Activated naive CD8-positive, alpha-beta T cell treated with anti-CD3 and anti-CD28 coated beads, Interleukin-2, amount 50 U/mL, for 24 hours (primary cell): ENCODE measurements at places on chromosomes 7 and 10.

DNA sequence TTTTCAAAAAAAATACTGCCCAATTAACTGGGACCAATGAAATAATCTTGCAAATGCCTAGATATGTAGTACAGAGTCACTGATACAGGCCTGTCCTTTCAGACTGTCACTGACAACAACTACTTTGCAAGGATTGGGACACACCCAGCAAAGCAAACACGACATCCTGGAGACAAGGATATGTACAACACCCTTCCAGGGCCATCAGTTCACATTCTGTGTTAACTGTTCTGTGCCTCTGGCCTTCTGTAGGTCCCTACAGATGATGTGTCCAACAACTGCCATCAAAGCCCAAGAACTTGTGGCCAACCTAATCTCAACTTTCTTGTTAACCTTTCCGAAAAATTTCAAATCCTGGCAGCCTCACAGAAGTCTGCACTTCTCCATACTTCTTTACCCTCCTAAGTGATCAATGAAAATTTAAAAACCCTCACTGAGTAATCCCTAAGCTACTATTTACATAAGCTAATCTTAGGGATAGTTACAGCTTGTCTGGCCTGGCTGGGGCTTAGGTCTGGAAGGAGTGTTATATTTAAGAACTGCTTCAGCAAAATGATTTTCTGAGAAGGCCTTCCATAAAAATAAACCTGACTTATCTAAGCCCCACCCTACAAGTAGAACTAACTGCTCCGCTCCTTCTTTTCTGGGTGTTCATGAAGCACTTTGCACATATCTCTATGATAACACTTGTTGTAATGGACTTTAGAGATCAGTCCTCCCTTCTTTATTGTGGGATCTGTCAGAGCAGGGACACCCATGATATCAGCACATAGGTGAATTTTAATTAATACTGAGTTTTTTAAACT is 21.0 kb downstream of the COBL start:
- no peak overlapping the region for H3K27ac ChIP-seq
- no peak for DNase-seq
- no peaks in the 10 kb centered on the region for H3K4me1 ChIP-seq
- no peak overlapping the region for H3K4me3 ChIP-seq
- no peaks in the 10 kb centered on the region for H3K36me3 ChIP-seq

GRCh38 chr7:111282626-111283025 is 191.7 kb downstream of the LRRN3 start:
- DNase-seq: no peak
- peaks cover 14% of the 10 kb centered on the region for H3K36me3 ChIP-seq
- H3K27ac ChIP-seq: no peak overlapping the region
- H3K27me3 ChIP-seq: no peaks in the 10 kb centered on the region

GRCh38 chr10:103699611-103700435 is 155.6 kb downstream of the SH3PXD2A start:
- no peak overlapping the region for H3K4me3 ChIP-seq
- no peaks in the 10 kb centered on the region for H3K36me3 ChIP-seq
- no peak overlapping the region for H3K27ac ChIP-seq
- no peak for DNase-seq

DNA sequence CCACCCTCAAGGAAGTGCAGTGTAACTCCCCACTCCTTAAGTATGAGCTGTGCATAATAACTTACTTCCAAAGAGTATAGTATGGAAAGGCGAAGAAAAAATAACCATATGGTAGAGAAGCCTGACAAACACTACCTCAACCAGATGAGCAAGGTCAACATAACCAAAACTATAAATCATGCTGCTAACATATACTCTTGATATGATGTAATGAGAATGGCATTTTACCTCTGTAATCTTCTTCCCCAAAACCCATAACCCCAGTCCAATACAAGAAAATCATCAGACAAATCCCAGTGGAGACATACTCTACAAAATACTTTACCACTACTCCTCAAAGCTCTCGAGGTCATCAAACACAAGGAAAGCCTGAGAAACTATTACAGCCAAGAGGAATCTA is 15.8 kb downstream of the OSBPL3 start:
- peak overlapping the region; percentile 5 for H3K27ac ChIP-seq
- peaks cover 17% of the 10 kb centered on the region for H3K36me3 ChIP-seq
- H3K4me1 ChIP-seq: peaks cover 86% of the 10 kb centered on the region
- no peak for DNase-seq
- H3K27me3 ChIP-seq: no peaks in the 10 kb centered on the region
- H3K4me3 ChIP-seq: no peak overlapping the region

DNA sequence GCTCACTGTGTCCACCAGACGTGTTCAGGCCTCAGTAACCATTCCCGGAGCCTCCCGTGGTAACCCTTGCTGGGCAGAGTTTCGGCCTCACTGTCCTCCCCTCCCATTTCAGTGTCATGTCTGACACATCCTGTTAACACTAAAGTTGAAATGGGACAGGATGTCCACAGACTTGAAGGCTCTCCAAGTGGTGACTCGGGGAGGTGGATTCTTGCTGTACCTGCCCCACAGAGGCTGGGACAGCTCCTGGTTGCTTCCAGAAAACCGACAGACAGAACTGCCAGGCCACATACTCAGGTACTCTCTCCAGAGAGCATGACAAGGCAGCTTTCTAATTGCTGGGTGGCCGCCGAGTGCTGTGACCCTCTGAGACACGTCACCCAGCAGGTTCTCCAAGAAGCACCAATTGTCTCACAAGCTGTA is 17.9 kb upstream of the CYTH3 start:
- no peak overlapping the region for H3K4me3 ChIP-seq
- H3K27ac ChIP-seq: no peak overlapping the region
- peaks cover 4% of the 10 kb centered on the region for H3K4me1 ChIP-seq
- no peaks in the 10 kb centered on the region for H3K36me3 ChIP-seq
- no peak for DNase-seq

GRCh38 chr7:11751315-11751714 is 80.7 kb downstream of the THSD7A start:
- no peaks in the 10 kb centered on the region for H3K36me3 ChIP-seq
- H3K4me1 ChIP-seq: no peaks in the 10 kb centered on the region
- no peak overlapping the region for H3K4me3 ChIP-seq
- no peak overlapping the region for H3K27ac ChIP-seq
- no peak for DNase-seq

GRCh38 chr7:116200963-116201362 is 9.4 kb upstream of the TES start:
- H3K27me3 ChIP-seq: no peaks in the 10 kb centered on the region
- no peak overlapping the region for H3K4me3 ChIP-seq
- no peak for DNase-seq
- H3K36me3 ChIP-seq: no peaks in the 10 kb centered on the region
- H3K27ac ChIP-seq: no peak overlapping the region

- H3K27me3 ChIP-seq: peaks cover 5% of the 10 kb centered on the region
- H3K4me3 ChIP-seq: no peak overlapping the region
- no peak overlapping the region for H3K27ac ChIP-seq
- peaks cover 13% of the 10 kb centered on the region for H3K4me1 ChIP-seq
Observed at GRCh38 chr7:139893999-139894398, 64.9 kb downstream of the TBXAS1 start.

- peaks cover 16% of the 10 kb centered on the region for H3K27me3 ChIP-seq
- H3K4me1 ChIP-seq: no peaks in the 10 kb centered on the region
- H3K36me3 ChIP-seq: no peaks in the 10 kb centered on the region
Observed at GRCh38 chr10:697097-697875, 7.8 kb upstream of the DIP2C start.

DNA sequence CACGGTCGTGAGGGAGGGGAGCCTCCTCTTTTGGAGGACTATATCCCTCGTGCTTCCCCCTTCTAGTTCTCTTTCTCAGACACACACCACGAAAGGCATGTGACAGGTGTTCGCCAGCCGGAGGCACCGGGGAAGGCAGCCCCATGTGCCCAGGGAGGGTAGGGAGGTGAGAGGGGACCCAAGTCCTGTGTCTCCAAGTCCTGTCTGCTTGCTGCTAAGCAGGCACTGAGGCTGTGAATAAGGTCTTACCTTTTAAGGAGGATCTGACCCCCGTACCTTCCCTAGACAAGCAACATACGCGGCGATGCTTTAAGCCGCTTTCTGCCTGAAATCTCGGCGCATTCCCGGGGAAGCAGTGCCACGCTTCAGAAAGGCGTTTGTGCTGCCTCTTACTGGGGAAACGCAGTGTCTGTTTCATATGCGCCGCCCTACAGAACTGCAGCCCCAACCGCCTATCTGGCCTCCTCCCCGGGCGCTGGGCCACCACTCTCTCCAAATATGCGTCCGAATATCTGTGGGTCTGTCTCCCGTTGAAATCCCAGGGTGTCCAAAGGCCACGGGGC is 770 bp downstream of the PLXNA4 start:
- no peaks in the 10 kb centered on the region for H3K36me3 ChIP-seq
- no peak overlapping the region for H3K27ac ChIP-seq
- peaks cover 15% of the 10 kb centered on the region for H3K4me1 ChIP-seq
- peak; percentile 14 for DNase-seq
